Suppressor macrophage treated with lipopolysaccharide for 1 hour (primary cell): ENCODE measurements at places on chromosomes 7 and 10.

GRCh38 chr10:95988702-95989101 lies 54.7 kb upstream of the CCNJ start:
- DNase-seq: no peak

GRCh38 chr10:5411941-5412276 lies 448 bp upstream of the NET1 start:
- no peak for DNase-seq

DNA sequence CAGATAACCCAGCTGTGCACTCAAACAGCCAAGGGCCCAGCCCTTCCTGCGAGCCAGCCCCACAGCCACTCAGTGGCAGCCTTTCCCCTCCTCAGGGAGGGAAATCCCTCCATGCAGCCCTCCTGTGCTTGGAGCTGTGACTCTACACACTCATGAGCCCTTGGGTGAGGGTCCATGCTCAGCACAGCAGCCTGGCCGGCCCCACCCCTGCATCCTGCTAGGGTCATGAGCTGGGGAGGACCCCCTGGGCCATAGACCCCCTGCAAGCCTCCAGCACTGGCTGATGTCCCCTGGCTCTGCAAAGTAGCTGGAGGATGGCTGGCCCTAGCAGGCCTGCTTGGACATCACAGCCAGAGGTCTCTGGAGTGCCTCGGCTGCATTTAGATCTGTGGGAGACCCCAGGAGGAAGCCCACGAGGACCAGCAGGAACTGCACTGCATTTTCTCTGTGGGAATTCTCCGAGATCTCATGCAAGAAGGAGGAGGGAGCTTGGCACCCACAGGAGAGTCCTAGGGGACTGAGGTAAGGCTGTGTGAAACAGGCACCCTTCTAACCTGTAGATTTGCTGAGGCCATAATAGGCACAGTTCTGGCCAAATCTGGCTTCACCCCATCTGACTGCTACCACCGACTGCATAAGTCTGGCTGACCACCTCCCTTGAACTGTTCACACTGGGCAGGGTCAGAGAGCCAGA lies 17.4 kb downstream of the TMEM273 start:
- no peak for DNase-seq

GRCh38 chr7:139365336-139365735 lies 5.6 kb downstream of the LUC7L2 start:
- DNase-seq: no peak
